Foreskin keratinocyte (primary cell): ENCODE measurements at places on chromosomes 16 and 17. TPM values are rescaled to one million over a fixed set of nuclear protein-coding genes. Genes with fewer than 3 reads are reported as not detected.

GRCh38 chr16:58345574-58346354 is 46.5 kb upstream of the GINS3 start:
- no peak for DNase-seq

DNA sequence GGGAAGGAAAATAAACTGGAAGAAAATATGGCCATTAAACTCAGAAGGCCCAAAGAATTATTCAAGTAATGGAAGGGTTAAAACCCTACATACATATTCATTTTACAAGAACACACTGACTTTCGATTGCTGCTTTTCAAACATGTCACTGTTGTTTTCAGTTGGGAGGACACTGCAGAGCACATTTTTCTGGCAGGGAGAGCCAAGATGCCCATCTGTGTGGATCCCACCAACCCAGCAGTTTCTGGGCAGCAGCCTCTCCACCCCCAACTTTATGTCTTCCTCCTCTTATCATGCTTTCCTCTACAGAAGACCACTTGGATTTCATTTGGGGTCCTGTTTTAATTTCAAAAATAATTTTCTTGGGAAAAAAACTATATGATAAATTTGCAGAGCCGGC is 7.1 kb upstream of the CORO6 start:
- DNase-seq: no peak

DNA sequence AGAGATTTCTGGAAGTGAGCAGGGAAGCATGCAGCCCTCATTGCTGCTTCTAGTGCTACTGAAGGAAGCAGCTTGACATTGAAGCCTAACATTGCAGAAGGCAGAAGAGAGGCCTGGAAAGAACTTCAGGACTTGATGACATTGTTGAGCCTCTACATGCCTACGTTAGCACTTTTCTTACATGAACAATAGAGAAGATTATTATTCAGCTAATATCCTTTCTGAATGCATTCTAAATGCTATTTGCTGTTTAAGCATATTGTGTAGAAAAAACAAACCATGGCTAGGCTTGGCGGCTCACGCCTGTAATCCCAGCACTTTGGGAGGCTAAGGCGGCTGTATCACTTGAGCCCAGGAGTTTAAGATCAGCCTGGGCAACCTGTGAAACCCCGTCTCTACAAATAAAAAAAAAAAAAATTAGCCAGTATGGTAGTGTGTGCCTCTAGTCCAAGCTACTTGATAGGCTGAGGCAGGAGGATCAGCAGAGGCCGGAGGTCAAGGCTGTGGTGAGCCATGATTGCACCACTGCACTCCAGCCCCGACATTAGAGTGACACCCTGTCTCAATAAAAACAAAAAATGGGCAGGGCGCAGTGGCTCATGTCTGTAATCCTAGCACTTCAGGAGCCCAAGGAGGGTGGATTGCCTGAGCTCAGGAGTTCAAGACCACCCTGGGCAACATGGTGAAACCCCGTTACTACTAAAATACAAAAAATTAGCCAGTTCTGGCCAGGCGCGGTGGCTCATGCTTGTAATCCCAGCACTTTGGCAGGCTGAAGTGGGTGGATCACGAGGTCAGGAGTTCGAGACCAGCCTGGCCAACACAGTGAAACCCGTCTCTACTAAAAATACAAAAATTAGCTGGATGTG is 2.2 kb upstream of the AURKB start:
- DNase-seq: no peak

- no peak for DNase-seq
Observed at GRCh38 chr17:80096561-80097021, 4.8 kb upstream of the GAA start.

The TP53TG3B gene
- total RNA-seq: not detected in 2 replicates

- no peak for DNase-seq
Observed at GRCh38 chr17:661509-661908, 53.1 kb downstream of the VPS53 start.

The NUDT16L1 gene
- 24.7 and 25.1 TPM in 2 replicates for total RNA-seq

DNA sequence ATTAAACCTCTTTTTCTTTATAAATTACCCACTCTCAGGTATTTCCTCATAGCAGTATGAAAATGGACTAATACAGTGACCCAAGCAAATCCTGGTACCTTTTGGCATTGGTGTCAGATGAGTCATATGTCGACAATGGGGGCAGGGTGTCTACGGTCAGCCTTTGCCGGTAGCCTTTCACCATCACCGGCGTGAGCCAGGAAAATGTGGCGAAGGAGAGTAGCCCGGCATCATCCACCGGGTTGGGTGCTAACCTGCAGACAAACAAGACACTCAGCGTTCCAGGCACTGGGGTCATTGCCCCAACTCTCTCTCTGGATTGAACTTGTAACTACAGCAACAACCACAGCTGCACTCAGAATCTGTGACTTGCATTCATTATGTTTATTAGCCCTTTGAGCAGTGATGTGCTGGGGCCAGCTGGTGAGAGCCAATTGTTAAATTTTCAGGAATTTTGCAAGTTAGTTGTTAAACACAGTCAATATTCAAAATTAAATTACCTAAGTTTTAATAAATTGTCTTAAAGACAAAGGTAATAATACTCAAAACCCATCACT is 11.9 kb downstream of the ABCC12 start:
- DNase-seq: no peak

DNA sequence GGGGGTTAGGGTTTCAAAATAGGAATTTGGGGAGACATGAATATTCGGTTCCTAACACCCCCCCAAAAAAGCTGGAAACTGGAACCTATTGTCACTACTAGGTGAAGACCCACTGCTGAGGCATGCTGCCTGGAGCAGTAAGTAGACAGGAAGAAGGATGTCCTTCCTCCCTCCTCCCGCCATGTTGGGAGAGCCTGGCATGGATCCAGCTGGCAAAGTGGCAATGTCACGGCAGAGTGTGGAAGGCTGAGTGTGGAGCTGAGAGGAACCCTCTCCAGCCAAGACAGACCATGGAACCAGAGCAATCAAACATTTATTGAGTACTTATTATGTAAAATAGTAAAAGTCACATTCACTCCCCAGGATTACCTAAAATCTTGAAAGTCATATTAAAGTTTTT is 49.0 kb downstream of the CCDC182 start:
- DNase-seq: no peak
